NCI-H1930 (cell line): ENCODE measurements at places on chromosomes 12 and 14.
A peak's percentile ranks its signal among the peaks of the same experiment; 100 is the strongest.

DNA sequence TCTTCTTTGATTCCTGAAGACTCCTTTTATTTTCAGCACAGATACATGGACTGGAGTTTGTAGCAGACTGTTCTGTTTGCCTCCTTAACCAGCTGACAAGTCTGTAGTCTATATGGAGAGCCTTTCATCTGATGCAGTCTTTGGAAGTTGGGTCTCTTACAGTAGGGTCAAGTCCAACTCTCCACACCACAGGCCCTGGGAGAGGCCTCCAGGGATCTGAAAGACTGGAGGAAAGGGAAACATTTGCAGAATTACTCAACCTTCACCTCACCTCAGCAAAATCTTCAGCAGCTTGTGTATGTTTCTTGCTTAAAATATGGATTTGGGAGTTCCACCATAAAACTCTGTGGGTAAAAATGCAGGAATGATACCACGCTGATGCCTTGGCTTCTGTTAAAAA, 188.4 kb downstream of the MSRB3 start:
- DNase-seq = no peak

DNA sequence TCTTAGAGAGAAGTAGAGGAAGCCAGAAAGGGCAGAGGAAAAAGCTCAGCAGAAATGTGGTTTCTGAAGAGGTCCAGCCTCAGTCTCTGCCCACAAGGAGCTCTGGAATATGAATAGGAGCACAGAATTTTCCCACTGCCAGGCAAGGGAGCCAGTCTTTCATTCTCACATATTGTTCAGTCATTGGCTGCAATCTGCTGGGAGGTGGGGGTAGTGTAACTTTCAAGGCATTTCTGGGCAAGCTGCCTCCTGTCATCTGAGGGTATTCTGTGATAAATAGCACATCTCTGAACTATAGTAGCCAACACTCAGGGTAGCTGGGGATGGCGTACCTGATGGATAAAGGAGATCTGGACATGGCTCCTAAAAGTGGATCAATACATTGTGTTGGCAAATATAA, 127.2 kb downstream of the LRRK2 start:
- DNase-seq = no peak

DNA sequence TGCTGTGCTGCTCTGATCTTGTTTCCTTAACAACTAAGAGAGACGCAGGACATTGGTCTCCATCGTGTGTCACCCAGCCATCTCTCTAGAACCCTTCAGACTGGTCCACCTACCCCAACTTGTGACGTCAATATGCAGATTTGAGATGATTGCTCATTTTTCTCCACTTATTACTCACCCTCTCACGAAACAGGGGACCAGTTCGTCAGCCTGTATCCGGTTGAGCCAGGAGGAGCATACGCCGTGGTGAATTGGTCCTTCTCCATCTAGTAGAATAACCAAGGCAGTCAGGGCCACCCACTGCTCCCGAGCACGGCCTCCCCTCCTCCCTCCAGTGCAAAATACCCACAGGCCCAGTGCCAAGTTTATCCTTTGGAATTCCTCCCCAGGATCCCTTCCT, 36.2 kb upstream of the FBXO21 start:
- no peak for DNase-seq

DNA sequence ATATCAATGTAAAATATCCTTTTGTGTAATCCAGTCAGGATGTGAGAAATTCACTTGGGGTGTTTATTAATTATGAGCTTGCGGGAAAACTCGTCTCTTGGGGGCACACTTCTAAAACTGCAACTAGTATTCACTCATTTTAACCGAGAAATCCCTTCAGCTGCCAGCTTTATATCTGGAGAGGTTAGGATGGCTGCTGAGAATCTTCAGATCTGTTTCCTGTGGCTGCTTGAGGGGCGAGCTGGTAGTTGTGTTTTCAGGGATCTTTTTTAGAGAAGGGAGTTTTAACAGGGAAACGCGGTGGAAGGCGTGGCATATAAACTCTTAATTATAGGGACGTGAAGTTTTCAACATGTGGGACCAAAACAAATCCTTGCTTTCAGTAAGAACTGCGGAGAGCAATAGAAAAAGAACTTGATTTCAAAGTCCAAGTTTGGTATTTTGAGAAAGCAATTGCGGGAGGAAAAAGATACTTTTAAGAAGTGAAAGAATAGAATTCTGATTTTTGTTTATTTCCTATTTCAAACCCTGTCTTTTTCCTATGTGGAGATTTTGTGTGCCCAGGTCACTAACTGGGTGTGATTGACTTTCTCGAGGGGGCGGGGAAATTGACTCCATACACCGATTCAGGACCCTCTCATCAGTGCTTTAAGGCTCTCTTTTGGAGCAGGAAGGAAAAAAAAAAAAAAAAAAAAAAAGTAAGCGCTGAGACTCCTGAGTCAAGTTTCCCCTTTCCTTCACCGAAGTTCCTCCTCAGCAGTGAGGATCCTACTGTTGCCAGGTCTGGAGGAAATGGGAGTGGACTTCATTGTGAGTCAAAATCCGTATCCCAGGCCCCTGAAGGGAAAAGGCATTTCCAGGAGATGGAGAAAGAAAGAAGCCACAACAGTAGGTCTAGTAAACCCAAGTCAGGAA, 1.1 kb downstream of the PPFIBP1 start:
- DNase-seq = no peak

- DNase-seq = no peak
Measured at GRCh38 chr12:105418229-105418628, 87.7 kb downstream of the C12orf75 start.

DNA sequence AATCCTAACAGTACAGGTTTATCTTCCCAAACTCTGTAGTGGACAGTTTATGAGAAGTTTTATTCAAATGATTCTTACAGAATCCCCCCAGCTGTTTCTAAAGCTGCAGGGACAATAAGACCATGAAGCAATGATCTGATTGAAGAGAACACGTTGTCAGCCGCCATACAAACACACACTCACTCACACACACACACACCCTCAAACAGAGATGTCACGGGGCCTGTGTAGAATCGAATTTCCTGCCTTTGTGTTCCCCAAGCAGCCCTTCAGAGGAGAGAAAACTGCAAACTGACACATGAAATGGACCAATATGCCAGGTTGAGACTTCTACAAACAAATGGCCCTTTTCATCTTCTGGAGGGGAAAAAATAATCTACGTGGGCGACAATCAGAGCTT, 80.5 kb upstream of the TBX3 start:
- no peak for DNase-seq

- no peak for DNase-seq
Measured at GRCh38 chr14:61478971-61479473, 157.6 kb downstream of the PRKCH start.

GRCh38 chr14:30045720-30046119, 118.1 kb upstream of the PRKD1 start:
- DNase-seq = no peak

- peak; percentile 14 for DNase-seq
Measured at GRCh38 chr12:109804820-109805761, 28.1 kb downstream of the TRPV4 start.

- no peak for DNase-seq
Measured at GRCh38 chr12:125888921-125889320, 823.7 kb downstream of the AACS start.

- DNase-seq = no peak
Measured at GRCh38 chr12:4278329-4279197, 5.0 kb downstream of the CCND2 start.

DNA sequence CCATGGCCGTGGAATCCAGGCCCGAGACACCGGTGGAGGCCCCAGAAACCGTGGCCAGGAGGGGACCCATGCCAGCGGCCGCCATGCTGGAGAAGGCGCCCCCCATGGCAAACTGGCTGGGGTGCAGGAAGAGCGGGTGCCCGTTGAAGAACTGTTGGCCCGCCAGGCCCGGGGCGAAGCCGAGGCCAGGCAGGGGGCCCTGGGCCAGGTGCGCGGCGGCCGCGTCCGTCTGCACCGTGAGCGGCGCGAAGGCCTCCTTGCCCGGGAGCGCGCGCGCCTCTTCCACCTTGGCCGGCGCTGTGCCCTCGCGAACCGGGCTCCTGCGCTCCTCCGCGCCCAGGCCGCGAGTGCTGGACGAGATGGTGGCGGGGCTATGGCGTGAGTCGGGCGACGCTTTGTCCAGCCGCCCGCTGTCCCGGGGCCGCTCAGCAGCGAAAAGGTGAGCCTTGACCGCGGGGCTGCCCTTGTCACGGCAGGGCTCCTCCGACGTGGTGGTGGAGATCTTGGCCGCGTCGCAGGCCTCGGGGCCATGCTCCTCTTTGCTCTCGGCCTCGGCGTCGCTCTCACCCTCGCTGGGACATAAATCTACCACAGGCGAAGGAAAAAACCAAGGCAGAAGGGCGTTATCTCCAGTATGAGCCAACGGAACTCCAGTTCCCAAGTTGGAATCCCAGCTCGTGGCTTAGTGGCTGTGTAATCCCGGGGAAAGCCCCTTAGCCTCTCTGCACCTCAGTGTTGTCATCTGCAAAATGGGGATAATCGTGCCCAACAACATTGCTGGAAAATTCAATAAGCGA, 9.5 kb downstream of the TBX3 start:
- no peak for DNase-seq

GRCh38 chr14:104440297-104440956, 139.1 kb upstream of the C14orf180 start:
- no peak for DNase-seq

DNA sequence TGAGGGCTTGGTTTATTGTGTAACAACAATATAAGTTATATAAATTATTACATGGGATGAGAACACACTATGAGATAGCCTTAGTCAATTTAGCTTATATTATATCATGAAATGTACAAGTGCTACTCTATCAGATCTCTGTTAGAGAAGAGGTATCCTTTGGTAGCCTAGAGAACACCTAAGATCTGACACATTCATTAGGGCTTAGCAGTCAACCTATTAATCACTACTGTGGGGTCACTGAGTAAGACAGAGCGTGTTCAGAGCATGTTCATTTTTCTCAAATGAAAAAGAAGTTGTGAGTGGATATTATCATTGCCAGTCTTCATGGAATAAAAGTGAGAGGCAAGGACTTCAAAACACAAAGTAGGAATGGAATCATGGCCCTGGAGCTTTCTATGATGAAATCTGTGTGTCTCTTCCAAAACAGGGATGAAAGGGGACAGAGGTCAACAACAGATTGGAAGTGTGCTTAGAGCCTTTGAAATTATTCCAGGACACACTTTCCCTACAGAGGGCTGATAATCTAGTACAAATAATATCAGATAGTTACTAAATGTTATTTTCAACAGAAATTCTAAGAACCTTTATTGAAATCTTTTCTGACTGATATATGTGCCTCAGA, 114.3 kb downstream of the SLC16A7 start:
- no peak for DNase-seq

GRCh38 chr12:47828976-47829482, 9.3 kb upstream of the HDAC7 start:
- no peak for DNase-seq

- DNase-seq = no peak
Measured at GRCh38 chr12:123907726-123908476, 64.7 kb downstream of the CCDC92 start.

DNA sequence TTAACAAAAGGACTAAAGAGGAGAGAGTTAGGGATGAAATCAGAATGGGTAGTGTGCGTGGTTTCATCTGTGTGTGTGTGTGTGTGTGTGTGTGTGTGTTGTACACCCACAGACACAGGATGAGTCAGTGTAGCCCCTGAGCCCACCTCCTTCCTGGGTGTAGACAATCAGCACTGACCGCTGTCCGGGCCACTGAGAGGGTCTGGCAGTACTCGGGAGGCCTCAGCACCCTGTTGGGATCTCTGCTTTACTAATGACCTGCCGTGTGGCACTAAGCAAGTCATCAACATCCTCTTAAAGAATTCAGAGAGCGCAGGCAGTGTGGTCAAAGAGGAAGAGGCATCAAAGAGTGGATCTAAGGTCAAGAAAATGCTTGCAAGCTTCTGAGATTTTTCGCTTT, 112.6 kb downstream of the PRMT8 start:
- DNase-seq = no peak

GRCh38 chr12:93790472-93791152, 113.4 kb downstream of the CRADD start:
- no peak for DNase-seq

- no peak for DNase-seq
Measured at GRCh38 chr12:105223352-105223845, 12.6 kb downstream of the APPL2 start.

DNA sequence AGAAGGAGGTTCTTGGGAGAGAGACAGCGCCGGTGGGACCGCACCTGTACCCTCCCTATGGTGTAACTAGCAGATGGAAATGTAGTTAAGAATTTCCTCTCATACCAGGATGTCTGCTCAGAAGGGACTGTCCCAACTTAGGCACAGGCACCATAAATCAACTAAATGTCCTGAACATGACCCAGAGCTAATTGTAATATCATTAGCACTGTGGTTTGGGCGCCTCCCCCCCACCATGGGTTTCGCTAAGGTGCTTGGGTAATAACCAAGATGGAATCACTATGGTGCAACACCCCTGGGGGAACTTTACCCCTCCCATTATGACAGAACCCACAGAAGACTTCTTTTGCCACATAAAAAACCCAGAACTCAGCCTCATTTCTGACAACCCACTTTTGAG, 15.9 kb downstream of the ZNF641 start:
- no peak for DNase-seq

DNA sequence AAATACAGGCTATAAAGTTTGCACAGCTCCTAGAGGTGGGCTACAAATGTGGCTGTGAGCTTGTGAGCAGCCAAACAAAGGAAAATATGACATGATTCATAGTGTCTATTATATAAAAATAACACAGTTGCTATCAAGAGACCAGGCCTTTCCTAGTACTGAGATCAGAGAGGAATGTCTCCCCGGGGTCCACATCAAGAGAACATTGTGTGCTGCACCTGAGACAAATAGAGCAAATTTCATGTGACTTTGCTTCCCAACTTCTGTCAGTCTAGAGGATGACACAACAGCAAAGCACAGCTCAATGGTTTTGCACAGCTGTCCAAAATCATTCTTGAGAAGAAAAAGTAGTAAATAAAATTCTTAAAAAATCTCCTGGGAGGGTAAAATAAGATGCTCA, 297.5 kb upstream of the PRKD1 start:
- DNase-seq = no peak

DNA sequence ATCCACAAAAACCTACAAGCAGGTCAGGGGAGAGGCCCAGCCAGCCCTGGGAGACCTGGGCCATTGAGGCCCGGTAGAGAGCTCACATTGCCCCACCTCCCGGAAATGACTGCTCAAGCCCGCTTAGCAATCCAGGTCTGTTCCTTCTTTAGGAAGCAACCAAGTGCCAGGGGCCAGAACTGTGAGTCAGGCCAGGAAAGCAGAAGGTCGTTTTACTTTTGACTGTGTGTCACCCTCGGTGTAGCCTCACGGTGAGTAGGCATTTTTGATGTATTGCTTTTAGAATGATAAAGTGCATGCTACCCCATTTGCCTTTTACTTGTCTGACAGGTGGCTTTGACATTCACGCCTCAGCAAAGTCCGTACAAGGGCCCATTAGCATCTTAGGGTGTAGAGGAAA, 25.4 kb upstream of the PWP1 start:
- no peak for DNase-seq

- DNase-seq = peak; percentile 34
Measured at GRCh38 chr12:101839324-101840283, 8.8 kb upstream of the GNPTAB start.

GRCh38 chr12:51871918-51872688, 15.8 kb upstream of the ANKRD33 start:
- no peak for DNase-seq

DNA sequence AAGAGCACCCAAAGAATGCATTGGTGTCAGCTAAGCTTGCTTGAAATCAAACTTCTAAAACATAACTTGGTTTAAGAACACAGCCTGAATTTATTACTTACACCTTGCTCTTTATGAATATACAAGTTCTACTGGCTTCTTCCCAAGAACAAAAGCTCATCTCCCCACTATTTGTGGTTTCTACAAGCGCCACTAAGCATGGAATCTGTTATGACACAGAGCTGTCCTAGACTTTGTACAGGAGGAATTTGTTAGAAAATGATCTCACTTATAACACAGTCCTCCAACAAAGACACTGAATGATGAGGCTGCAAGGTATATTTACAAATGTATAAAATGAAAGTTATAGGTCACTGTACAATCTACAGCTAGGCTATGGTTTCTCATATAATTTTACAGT, 452.1 kb downstream of the BCAT1 start:
- no peak for DNase-seq
